ACHN (cell line): ENCODE measurements at places on chromosomes 2 and 18.

DNA sequence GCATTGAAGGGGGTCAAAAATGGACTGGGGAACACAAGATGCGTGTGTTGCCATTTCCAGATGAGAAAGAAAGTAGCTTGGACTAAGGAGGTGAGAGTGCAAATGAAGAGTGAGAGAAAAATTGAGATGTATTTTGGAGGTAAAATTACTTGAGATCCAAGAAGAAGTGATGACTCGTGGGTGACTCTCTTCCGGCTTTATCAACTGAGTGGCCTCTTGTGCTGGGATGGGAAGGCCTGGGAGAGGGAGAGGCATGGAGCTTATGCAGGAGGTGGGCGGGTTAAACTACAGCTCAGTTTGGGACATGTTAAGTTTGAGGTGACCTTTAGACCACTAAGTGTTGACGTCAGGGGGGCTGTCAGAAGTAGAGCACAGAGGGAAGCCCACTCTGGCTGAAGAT lies 34.9 kb downstream of the SULT1C2 start:
- peak; percentile 29 for DNase-seq

- DNase-seq: peak; percentile 29
Measured at GRCh38 chr2:63903003-63903402, 61.3 kb downstream of the UGP2 start.

GRCh38 chr2:219886615-219887014 lies 259.2 kb downstream of the SLC4A3 start:
- no peak for DNase-seq

- DNase-seq: no peak
Measured at GRCh38 chr2:190353537-190353899, 10.1 kb downstream of the INPP1 start.

GRCh38 chr2:85048534-85048933 lies 77.6 kb downstream of the KCMF1 start:
- no peak for DNase-seq

- DNase-seq: no peak
Measured at GRCh38 chr2:180180511-180180910, 173.4 kb upstream of the CWC22 start.

GRCh38 chr2:232255033-232255432 lies 123.5 kb upstream of the ALPP start:
- DNase-seq: no peak

GRCh38 chr2:43133336-43133707 lies 93.1 kb downstream of the ZFP36L2 start:
- DNase-seq: no peak

DNA sequence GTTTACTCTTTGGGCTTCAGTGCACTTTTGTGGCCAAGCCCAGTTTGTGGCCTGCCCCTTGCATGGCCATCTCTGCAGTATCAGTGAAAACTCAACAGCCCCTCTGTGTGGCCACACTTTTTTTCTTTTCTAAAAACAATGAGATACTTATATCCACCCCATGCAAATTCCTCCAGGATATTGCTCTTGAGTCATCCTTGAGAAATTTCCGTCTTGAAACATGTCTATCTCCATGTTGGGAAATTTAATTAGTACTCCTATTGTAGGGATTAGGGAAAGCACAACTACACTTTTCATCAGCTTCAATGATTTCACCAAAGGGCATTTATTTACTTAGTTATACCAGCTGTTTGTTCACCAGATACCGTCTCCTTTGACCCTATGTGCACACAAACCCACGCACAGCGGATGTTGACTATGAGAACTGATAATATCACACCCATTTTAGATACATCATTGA lies 993.1 kb downstream of the TSN start:
- peak; percentile 24 for DNase-seq

DNA sequence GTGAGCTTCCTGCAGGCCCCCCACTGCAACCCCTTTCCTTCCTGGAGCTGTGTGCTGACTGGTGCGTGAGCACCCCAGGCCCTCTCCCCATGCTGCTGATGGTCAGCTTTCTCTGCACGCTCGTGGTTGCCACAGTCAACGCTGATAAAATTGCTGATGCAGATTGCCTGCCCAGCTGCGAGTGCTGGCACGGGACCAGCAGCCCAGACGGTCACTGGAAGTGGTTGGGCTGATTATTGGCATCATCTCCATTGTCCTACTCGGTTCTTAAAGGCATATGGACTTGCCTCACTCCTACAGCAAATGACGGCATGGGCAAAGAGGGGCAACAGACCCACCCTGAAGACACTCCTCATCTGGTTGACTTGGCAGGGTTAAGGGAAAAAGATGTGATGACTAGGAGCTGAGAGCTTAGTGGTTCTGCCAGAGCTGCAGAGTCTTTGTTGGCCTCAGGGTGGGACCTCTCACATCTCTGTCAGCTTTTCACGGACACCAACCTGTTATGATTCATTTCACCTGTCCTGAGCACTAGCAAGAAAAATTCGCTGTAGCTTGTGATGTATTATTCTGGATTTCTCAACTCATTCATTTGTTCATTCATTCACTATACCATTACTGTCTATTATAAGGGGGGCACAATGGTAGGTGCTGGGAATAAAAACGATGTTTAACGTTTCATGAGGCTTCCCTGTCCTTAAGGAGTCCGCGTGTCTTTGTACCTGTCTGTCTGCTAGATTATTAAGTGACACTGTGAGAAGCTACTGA lies 38.4 kb downstream of the PAX8 start:
- peak; percentile 62 for DNase-seq

GRCh38 chr2:157628477-157629415 lies at the start of gene ACVR1C:
Gene ACVR1C, minus strand, starts transcription at chr2:157628864. Its CDS starts 220 bp downstream, at chr2:157628644.
- DNase-seq: peak; percentile 89

GRCh38 chr18:76489081-76489480 lies 6.0 kb downstream of the ZNF516 start:
- DNase-seq: no peak

GRCh38 chr18:79956276-79956675 lies 4.8 kb upstream of the SLC66A2 start:
- DNase-seq: no peak

- DNase-seq: peak; percentile 67
Measured at GRCh38 chr2:114550895-114551793, 108.7 kb downstream of the DPP10 start.

- DNase-seq: no peak
Measured at GRCh38 chr2:41381701-41382100, 666.1 kb upstream of the PKDCC start.

DNA sequence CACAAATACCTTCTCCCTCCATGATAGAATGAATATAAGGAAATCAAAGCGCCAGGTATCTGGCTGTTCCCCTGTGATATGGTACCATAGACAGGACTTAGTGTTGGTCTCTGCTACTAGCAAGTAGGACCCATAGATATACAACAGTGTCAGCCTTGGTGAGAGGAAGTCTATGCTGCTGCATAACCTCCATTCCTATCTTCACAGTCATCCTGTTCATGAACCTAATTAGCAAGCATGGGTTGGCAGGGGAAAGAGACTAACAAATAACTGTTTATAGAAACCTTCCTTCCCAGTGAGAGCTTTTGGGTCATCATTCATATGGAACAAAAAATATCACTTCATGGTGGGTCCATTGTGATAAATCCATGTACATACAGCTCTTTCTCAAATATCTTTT lies 188.9 kb upstream of the FAM98A start:
- DNase-seq: no peak

DNA sequence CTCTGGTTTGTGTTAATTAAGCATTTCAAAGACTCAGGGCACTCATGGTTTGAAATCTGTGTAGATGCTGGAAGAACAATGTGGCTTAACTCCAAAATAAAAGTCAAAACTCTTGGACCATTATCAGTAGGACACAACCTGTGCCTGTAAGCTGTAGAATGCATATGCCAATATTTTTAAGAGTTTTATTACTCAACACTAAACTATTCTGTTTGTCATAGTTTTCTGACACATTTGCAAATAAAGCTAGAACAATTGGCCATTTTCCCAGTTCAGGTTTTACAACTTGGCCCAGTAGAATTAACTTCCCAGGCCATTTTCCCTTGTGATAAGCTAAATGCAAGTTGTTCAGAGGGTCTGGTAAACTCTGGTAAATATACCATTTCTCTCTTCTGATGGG lies 713.1 kb downstream of the CBLN2 start:
- DNase-seq: no peak

GRCh38 chr18:25503567-25504081 lies 151.7 kb upstream of the ZNF521 start:
- DNase-seq: peak; percentile 59

DNA sequence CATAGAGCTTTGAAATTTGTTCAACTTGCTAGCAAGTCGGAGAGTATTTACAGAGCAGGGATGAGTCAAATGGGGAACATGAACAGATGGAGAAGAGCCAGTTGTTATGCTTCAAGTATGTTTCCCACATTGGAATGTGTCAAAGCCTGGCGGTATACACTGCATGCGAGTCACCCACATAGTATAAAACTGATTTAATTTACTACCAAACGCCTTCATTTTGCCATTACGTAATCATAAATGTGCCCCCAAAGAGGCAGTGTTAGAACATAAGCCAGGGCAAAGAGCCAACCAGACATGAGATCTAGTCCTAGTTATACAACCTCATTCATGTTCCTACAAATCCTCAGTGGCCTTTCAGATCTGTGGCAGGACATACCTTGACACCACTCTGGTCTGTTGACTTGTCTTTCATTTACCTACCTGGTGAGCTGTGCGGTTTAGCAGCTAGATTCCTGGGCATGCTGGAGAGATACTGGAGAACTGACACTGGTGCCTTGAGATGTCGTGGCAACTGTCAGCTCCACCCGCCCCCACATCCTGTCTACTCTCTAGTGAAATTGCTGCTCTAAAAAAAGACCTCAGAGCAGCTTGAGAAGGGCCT lies 21.7 kb upstream of the NRP2 start:
- peak; percentile 25 for DNase-seq

GRCh38 chr2:64970495-64970894 lies 18.7 kb upstream of the SLC1A4 start:
- DNase-seq: no peak

DNA sequence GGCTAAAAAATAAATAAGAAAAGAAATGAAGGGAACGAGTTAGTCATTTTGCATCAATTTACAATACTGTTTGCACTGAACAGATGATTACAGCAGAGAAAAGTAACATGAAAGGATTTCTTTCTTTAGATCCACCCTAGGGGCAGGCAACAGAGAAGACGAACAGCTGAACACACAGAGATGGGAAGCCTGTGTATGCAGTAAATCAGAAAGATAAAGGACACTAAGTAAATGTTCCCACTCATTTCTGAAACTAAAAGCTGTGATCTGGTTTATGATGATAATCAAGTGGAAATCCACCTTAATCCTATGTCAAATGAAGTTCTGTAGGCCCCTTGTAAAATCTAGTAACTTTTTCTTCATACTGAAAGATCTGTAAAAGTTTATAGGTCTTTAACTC lies 54.2 kb downstream of the AKAIN1 start:
- no peak for DNase-seq

DNA sequence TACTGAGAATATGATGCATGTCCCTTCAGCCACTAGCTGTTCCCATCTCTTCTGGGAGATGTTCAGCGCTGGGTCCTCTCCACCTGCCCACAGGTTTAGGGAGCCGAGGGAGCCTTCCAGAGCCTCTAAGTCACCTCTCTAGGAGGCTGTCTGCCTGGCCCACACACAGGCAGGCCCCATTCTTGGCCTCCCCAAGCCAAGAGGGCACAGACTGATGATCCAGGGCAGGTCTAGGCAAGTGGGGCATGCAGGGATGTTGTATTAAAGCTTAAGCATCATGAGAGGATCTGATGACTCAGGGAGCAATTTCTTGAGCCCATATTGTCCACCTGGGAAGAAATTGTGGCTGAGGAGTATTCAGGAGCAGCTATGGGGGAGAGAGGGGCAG lies 19.9 kb downstream of the TMSB10 start:
- DNase-seq: no peak

- DNase-seq: no peak
Measured at GRCh38 chr18:6992761-6993160, 124.8 kb downstream of the LAMA1 start.

GRCh38 chr2:62968168-62968567 lies 82.5 kb upstream of the OTX1 start:
- DNase-seq: no peak

DNA sequence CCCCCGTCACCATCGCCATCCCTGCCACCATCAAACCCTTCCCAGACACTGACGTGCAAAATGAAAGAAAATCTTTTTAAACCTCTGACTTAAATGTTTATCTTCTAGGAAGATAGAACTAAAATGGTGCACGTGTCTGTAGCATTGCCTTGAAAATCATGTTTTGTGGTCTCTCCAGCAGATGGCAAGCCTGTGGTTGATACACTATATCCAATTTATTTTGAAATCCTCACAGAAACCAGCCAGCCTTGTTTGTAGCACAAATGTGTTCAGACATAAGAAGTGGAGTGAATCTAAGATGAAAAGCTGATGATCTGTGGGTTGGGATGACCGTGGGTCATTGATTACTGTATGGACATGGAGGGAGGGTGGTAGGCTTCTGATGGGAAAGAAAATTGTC lies 436.2 kb upstream of the SMIM21 start:
- no peak for DNase-seq

GRCh38 chr18:57631697-57632096 lies 10.1 kb upstream of the NARS1 start:
- no peak for DNase-seq

- peak; percentile 46 for DNase-seq
Measured at GRCh38 chr18:62399781-62400308, 74.7 kb downstream of the TNFRSF11A start.

DNA sequence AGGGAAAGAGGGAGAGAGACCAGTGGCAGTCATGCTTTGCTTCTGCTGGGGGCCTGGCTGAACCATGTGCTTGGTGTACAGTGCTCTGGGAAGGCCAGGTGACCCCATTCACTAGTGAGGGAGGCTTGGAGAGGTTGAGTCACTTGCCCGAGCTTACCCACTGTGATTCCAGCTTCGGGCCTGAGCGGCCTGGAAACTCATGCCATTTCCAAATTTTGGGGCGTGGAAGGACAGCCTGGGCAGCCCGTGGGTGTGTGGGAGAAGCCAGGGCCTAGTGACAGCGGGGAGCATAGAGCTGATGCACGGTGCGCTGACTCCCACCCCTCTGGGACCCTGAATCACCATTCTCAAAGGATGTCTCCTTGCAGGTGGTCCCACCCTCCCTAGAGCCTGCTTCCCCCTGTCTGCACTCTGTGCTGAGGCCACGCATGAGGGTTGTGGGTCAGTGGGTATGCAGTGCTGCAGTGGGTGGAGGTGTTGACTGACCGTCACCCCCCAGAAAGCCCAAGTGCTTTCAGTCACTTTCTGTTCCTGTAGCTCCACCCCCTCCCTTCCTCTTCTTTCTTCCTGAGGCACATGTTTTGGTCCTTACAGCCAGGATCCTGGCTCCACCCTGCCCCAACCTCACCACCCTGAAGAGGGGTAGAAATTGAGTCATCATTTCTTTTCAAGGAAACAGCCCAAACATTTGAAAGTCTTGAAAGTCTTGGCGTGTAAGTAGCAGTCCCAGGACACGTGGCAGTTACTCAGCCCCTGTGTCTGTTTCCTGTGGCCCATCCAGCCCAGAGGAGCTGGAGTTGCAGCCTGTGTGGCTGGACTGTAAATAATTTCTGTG lies 69.3 kb upstream of the MCFD2 start:
- peak; percentile 96 for DNase-seq
